ENCODE measurements at places on chromosomes 16 and 17.

DNA sequence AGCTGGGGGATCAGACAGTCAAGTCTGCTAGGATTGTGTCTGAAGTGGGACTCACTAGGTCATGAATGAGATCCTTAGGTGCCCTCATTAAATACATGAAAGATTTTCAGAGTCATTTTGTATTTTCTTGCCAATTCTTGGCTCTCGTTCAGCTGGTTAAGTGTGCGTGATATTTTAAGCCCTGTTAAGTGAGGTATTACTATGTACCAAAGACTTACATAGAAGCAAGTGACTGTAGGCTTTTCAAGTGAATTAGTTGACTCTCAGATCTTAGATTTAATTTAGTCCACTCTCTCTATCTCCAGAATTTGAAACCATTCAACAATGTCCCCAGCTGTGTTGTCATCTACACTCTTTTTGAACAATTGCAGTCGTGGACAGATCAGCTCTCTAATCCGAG is 219.4 kb downstream of the FOXL1 start:
- no peak for DNase-seq

- DNase-seq: no peak
These were observed 7.8 kb upstream of the CHST6 start for GRCh38 chr16:75502916-75503605.

DNA sequence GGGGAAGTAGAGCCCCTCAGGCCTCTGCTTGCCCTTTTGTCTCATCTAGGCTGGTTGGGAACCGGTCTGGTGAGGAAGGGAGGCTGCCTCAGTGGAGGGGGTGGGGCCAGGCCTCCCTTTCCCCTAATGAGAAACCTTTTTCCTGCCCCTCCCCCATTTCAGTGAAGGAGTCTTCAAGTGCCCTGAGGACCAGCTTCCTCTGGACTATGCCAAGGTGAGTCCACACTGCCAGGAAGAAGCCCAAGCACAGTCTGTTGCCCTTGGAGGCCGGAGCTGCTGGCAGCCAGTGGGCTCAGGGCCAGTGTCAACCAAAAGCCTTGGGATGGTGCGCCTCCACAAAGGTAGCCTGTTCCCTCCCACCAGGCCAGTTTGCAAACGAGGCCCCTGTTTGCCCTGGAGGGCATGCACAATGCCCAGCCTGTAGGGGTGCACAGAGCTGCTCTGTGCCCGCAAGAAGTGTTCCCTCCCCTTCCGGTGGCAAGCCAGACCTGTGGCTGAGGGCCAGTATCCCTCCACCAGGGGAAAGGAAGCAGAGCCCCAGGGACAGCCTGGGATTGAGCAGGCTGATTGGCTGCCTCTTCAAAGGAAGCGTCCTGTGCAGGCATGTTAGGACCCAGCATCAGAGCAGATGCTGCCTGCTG is 3.4 kb downstream of the TRAF4 start:
- DNase-seq: peak; percentile 68

GRCh38 chr17:59811209-59811608 is 81.5 kb downstream of the TUBD1 start:
- no peak for DNase-seq

GRCh38 chr16:68744744-68745280 is 7.7 kb downstream of the CDH1 start:
- DNase-seq: no peak

DNA sequence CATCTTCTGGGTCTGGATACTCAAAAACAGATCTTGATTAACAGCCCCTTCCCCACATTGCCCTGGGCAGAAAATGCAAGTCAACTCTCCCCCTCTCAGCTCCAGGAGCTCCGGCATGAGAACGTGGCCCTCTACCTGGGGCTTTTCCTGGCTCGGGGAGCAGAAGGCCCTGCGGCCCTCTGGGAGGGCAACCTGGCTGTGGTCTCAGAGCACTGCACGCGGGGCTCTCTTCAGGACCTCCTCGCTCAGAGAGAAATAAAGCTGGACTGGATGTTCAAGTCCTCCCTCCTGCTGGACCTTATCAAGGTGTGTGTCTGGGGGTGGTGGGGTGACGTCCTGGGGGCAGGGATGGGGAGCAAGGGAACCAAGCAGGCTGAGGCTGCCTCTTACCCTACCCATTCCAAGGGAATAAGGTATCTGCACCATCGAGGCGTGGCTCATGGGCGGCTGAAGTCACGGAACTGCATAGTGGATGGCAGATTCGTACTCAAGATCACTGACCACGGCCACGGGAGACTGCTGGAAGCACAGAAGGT is 9.7 kb downstream of the GUCY2D start:
- no peak for DNase-seq

- peak; percentile 68 for DNase-seq
These were observed 25.0 kb upstream of the ZNF750 start for GRCh38 chr17:82864713-82865248.

GRCh38 chr16:21028728-21029127 is 121.9 kb downstream of the DNAH3 start:
- no peak for DNase-seq

DNA sequence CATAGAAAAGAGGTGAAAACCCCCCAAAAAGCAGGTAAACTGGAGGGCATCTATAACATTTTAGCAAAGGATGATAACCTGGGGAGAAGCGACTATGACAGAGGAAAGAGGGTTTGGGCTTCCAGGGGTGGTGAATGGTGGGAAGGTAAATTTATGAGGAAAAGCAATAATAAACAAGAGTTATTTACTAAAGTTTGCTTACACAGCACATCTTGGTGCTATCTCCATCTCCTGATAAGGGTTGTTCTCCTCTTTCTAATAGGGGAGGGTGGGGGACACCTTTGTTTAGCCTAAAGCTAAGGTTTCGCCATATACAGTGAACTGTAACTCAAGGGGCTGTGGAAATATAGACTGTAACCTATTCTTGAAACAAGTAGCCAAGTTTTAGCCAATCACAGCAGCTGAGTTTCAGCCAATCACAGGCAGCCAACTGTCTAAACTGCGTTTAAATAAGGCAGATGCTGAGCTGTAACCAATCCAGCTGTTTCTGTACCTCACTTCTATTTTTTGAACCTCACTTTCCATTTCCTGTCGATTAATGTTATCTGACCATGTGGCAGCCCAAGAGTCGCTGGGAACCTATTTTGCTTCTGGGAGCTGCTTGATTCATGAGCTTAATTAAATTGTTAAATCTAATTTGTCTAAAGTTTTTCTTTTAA is 191.8 kb downstream of the MAP2K6 start:
- DNase-seq: no peak

DNA sequence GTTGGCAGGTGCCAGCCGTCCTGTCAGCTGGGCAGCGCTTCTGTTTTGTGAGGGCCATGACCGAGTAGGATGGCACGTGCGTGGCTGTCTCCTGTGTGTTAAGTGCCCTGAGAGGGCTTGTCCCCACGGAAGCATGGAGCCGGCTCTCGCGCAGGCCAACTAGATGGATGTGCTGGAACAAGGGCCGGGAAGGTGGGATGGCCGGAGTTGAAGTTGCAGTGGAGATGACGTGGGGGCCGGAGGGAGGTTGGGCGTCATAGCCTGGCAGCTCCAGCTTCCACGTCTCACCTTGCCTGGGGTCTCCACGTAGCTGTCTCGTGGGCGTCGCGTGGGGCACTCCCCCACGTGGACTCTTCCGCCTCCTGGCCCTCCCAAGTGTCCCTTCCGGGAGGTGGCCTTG is 27.7 kb downstream of the TBCD start:
- no peak for DNase-seq

GRCh38 chr16:21134053-21134452 is 16.6 kb downstream of the DNAH3 start:
- no peak for DNase-seq

- DNase-seq: no peak
These were observed 8.4 kb upstream of the ALDH3A1 start for GRCh38 chr17:19756546-19756945.

GRCh38 chr16:57987441-57988177 is 12.9 kb downstream of the ZNF319 start:
- no peak for DNase-seq

DNA sequence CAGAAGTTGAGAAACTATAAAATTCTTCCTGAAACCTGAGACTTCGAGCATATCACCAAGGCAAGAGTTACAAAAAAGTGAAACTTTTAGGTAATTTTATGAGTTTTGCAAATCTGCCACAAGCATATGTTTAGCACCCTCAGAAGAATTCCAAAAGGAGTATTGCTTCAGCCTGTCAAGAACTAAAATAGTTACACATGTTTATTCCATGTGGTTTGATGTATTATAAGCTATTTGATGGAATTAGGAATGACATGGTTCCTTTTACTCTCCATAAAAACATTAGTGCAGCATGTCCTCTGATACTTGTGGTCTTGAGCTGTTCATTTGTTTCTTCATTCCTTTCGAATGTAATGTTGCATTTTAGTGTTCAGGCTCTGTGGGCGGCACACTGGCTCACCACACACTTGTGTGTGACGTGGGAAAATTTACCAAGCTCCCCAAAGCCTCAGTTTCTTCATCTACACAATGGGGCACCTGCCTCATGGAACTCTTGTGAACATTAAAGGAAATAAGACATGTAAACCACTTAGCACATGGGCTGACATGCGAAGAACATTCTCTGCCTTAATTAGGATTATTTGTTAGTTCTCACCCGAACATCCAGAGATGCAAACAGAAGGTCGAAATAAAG is 204.2 kb upstream of the FOXF1 start:
- no peak for DNase-seq

DNA sequence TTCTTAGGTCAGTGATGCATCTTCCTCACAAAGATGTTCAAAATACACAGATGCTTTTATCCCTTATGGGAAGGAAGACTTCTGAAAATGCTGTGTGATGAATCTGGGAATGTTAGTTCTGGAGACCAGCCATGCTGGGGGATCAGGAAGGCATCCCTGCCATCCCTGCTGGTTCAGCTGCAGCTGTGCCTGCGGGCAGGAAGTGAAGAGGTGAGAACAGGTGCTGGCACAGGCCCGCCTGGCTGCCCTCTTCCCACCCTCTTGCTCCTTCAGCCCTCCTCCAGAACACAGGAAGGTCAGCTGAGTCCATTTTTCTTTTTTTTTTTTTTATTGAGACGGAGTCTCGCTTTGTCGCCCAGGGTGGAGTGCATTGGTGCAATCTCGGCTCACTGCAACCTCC is 15.2 kb downstream of the RAB11FIP3 start:
- DNase-seq: no peak

GRCh38 chr16:11201498-11202259 is 54.3 kb downstream of the SOCS1 start:
- DNase-seq: no peak

DNA sequence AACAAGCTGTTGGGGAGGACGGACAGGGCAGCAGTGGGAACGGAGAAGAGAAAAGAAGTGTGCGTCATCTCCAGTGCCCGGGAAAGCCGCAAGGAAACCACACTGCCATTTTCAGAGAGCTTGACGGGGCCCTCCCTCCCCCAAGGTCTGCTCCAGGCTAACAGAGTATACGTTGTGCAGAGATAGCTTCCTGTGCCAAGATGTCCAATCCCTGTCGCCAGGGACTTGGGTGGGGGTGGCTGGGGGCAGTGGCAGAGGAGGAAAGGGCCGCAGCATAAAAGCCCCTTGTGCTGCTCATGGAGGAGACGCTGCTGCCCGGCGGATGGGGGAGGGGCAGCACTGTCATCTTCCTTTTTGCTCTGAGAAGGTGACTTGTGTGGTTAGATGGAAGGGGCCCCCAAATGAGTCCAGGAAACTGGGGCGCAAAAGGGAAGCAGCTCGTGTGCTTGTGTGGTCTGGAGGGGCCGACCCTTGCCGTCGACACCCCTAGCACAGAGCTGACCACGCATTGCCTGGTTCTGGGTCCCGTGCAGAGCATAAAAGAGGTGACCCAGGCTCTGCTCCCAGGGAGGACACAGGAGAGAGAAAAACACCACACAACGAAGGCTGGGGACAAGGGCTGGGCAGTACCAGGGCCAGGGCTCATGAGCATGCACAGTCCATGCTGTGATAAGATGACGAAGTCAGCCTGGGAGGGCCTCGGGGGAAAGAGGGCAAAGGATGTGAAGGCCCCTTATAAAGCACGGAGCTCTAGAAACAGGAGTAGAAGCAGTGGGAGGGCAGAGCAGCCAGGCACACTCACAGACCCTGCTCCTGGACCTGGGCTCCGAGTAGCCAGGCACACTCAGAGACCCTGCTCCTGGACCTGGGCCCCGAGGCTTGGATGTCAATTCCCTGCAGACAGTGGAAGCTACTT is 372.7 kb downstream of the SLC39A11 start:
- DNase-seq: no peak

DNA sequence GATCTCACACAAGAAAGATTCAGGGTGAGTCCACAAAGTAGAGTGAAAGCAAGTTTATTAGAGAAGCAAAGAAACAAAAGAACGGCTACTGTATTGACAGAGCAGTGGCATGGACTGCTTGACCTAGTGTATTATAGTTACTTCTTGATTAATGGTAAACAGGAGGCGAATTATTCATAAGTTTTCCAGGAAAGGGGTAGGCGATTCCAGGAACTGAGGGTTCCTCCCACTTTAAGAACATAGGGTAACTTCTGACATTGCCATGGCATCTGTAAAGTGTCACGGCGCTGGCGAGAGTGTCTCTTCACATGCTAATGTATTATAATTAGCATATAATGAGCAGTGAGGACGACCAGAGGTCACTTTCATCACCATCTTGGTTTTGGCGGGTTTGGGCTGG is 93.2 kb downstream of the CACNG3 start:
- DNase-seq: no peak

DNA sequence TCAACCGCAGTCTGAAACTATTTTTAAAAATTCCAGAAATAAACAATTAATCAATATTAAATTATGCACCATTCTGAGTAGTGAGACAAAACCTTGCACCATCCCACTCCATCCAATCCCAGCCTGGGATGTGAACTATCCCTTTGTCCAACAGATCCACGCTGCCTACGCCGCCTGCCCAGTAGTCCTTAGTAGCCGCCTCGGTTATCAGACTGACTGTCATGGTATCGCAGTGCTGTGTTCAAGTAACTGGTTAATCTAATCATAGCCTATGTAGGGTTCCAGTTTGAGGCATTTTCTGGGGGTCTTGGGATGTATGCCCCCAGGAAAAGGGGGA is 437.7 kb downstream of the HS3ST3B1 start:
- no peak for DNase-seq

DNA sequence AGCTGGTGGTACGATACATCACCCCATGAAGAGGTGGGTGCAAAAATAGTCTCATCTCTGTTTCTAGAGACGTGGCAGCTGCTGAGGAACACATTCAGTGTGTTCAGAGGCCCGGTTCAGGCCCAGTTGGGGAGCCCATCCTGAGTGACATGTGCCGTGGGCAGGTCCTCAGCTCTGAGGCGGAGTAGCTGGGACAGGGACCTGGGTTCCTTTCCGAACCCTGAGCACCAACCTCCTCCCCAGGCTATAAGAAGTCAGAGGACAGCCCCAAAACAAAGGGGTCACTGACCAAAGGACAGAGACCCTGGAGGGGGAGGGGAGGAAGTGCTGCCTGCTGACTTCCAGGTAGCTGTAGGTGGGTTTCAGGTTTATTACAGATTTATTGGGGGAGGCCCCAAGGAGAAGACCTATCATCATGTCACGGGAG is 5.1 kb downstream of the LDHD start:
- DNase-seq: no peak

All from posterior cingulate gyrus (tissue), 11 donors.